D341Med (cell line): ENCODE measurements at places on chromosomes 5 and 9.

- no peak for DNase-seq
These were observed 110.2 kb downstream of the NSG2 start for GRCh38 chr5:174155706-174156105.

DNA sequence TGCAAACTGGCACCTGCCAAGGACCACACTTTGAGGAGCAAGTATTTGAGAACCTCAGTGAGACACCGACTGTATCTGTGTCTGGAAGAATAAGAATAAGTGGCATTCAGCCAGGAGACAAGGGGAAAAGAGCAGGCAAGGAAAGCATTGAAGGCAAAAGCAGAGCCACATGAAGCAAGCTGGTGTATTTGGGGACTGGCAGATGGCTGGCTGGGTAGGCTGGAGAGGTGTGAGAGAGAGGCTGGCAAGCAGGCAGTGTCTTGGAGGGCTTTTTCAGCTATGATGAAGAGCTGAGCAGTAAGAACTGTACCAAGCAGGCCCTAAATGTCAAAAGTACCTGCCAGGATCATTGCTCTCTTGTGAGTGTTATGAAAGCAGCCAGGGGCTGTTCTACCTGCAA lies 14.1 kb upstream of the C5orf58 start:
- no peak for DNase-seq

DNA sequence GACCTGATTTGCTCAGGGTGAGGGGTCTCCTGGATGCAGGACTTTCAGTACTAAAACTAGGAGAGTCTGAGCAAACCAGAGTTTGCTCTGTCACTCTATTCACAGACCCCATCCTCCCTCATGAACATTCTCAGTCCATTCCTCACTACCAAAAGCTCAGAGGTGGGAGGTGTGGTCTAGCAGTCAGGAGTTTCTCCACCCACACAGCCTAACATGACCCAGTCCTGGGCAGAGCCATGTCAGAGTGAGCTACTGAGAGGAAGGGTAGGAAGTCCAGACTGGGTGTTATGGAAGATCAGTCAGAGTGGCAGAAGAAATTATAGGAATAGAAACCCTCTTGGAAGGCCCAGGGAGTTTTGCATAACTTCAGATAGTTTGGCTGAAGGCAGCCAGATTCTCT lies 113.3 kb upstream of the GRAMD2B start:
- DNase-seq = no peak

DNA sequence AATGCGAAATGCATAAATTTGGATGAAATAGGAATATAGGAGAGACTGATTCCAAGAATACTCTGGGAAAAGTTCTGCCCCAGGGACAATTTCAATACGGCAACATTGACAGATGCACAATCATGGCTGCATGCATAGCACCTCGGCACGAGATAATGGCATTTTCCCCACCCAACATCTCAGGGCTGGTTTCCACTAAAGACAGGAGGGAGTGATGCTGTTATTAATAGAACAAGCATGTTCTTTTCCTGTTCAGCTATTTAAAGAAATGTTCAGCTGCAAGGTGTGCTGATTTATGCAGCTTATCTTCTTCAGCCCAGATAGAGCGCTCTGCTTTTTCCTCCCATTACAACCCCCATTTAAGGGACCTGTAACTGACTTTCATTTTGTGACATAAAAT lies 740.2 kb downstream of the TLR4 start:
- no peak for DNase-seq

- DNase-seq = no peak
These were observed 7.1 kb downstream of the ZFP2 start for GRCh38 chr5:178902849-178903248.

DNA sequence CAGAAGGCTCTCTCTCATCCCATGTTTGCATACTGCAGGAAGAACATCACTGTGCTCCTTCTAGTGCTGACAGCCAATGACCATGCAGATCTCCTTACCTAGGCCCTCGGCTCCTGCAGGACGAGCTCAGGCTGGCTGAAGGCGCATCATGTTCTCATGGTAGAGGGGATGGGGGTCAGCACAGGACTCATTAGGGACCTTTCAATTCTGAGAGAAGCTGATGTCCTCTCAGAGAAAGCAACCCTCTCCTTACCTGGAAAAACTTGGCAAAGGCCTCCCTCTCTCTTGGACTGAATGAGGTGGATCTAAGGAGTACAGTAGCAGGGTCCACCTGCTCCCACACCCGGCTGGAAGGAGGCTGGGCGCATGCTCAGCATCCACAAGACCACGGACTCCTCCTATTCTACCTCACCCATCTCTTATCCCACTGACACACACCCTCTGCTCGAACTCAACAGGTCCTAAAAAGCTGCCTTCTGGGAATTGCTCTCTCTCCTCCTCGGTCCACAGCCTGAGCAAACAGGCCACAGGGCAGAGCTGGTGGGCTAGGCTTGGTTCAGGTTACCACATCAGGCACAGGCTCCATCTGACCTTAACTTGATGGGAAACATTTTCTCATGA lies 2.9 kb downstream of the IPPK start:
- DNase-seq = no peak

- DNase-seq = no peak
These were observed 37.3 kb upstream of the TMEM252 start for GRCh38 chr9:68577774-68578591.

DNA sequence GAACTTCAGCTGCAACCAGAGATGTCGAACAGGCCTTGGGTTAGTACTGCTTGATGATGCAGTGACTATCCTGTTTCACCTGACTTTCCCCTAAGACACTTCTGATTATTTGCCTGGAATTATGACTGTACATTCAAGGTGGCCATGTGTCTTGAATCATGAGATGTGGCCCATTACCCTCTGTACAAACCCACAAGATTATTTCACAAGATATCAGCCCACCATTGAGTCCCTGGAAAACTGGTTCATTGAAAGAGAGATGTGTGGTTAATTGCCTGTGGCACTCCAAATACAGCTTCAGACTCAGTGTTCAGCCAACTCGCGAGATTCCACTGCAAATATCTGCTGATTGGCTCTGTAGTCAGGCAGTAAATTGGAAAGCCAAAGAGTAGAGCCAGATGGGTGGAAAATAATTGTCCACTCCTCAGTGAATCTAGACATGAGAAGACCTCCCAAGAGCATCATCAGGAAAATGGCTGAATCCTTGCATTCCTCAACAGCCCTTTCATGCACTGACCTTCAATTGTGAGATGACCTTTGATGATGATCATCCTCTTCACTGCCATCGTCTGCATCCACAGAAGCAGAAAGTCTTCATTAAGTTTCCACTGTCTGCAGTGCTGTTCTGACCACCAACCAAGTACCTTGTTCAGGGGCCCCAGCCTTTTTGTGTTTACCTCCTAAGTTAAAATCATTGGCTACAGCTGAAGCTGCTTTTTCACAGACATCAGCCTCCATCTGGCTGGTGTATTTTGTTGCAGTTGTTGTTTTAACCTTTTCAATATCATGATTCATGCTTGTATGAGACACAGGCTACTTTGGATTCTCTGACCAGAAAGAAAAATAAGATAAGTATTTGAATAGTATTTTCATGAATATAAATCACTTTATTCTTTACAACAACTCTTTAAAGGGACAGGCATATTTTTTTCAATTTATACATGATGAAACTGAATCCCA lies 75.2 kb downstream of the ESM1 start:
- no peak for DNase-seq

DNA sequence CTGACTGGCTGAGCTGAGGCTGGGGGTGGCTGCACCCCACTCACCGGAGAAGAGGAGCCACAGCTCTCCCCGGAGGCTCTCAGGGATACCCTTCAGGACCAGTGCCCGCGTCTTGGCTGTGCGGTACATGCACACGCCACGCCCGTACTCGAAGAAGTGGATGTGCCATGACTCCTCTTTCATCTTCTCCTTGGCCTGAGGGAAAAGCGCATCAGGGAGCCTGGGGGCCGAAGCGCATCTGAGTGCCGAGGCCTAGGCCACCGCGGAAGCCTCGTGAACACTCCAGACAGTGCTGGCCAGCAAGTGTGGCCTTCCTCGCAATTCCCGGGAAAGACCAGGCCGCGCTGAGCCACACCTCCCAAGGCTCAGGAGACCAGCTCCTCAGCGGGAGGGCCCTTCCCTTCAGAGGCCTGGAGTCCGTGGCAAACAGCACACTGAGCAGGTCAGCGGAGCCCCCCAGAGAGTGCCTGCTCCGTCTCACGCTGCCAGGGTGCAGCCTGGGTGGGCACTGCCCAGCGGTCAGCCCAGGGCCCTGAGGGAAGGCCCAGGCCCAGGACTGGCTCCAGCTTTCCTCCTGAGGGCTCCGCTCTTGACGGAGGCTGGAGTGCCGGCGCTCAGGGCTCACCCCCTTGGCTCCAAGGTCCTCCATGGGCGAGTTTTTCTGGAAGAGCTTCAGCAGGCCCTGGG lies 20.5 kb upstream of the MRNIP start:
- no peak for DNase-seq

- no peak for DNase-seq
These were observed 5.5 kb upstream of the CXCL14 start for GRCh38 chr5:135584276-135584675.

- DNase-seq = no peak
These were observed 326.1 kb downstream of the EDIL3 start for GRCh38 chr5:84058561-84058960.

GRCh38 chr9:127140181-127140580 lies 17.7 kb upstream of the ANGPTL2 start:
- DNase-seq = no peak

DNA sequence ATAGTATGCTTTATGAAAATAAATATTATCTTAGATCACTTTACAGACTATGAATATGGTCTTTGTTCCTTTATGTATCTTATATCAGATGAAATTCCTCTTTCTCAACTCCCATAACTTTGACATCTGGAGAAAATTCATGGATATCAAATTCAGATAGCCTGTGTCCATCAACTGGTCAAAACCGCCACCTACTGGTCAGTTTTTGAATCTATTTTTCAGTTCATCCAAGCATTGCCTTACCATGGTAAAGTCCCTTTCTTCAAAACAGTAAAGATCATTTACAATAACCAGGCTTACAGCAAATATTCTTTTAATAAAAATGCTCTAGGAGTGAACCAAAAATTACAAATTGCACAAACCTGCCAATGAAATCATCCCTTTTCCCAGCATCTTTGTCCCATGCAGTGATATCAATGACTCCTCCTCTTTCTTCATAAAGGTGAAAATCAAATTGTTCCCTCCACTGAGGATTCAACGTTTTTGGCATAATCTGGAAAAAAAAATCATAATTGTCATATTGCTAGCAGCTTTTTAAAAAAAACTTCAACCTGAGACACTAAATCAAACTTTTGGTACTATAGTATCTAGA lies 290.5 kb downstream of the SLF1 start:
- peak; percentile 27 for DNase-seq

DNA sequence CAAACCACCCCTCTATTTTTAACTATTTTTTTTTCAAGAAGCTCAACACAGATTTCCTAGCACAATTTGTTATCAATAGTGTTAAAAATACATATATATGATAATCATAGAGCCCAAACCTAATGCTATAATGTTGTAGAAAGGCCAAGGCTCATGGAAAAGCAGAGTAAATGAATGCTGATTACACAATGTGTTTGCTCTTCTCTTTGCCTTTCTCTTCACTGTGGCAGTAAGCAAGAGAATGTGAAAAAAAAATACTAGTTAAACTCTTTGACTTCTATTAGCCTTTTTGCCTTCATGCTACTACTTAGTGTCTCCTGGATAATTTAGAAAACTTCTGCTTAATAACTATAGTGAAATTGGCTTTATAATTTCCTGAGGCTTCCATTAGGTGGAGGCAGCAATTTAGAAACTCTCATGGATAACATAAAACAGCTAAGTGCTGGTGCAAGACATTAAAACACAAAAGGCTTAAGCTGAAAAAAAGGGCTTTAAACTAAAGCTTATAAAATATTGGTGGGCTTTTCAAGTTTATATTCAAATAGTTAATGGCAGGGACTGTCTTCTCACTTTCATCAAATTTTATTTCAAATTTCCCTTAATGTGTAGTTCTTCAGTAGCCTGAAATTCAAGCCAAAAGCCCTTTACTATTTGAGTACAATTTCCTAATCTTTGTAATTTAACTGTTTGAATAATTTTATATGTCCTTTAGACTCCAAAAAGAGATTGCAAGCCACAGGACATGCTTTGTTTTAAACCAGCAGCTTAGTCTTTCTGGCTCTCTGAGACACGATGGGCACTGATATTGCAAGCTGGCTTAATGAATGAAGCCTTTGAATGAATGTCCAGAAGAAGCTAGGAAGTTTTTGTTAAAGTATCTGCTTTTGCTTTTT lies 2031.8 kb upstream of the CDH6 start:
- DNase-seq = no peak

DNA sequence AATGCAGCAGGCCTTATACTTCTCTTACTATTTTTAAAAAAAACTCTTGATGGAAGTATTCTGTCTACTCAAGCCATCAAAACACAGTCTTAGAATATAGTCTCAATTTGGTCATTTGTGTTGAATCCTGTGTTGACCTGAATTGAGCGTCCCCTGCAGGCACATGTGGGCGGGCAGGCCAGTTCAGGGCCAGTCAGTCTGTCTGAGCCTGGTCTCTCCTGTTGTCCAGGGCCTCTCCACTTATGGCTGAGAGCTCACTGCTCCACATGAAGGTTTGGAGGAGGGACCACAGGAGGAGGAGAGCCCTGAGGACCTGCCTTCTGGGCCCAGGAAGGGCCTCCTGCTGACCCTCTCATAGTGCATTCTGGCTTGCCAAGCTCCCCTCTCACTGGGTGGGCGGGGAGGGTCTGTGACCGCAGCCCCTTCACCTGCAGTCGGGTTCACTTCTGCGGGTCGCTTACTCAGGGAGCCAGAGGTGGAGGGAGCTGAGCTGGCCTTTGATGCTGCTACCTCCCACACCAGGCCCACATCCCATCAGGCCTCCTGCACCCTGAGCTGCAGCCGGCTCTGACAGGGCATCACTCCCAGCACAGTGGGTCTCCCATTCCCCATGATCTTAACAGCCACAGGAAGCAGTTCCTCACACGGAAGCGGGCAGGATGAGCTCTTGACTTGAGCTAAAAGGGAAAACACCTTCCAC lies 178.2 kb upstream of the S1PR3 start:
- DNase-seq = no peak

GRCh38 chr5:133605323-133605722 lies 7.0 kb downstream of the FSTL4 start:
- no peak for DNase-seq

- DNase-seq = no peak
These were observed 13.5 kb downstream of the SLC25A48 start for GRCh38 chr5:135847976-135848375.

- DNase-seq = no peak
These were observed 98.1 kb upstream of the TUT7 start for GRCh38 chr9:86452201-86452828.

- DNase-seq = no peak
These were observed 297.7 kb upstream of the CD180 start for GRCh38 chr5:67494186-67494855.

GRCh38 chr9:123685489-123686083 lies 244.3 kb downstream of the DENND1A start:
- no peak for DNase-seq

DNA sequence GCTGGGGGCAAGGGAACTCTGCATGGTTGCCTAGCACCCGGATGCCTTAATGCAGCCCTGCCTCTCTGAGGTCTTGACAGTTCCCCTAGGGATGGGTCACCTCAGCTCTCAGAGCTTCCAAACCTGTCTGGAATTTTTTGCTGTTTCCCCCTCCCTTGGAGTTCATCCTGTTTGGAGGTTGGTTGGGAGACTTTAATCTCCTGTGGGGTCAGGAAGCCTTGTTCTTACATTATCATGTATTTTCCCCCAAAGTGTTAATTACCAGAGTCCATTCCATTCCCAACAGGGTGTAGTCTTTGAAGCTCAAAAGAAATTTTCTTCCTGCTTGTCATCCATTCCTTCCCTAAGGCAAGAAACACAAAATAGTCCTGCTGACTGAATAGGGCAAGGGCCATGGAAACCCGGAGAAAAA lies 150.3 kb upstream of the SPRY4 start:
- DNase-seq = no peak
